ENCODE measurements at places on chromosomes 12 and 14. TPM values are rescaled to one million over a fixed set of nuclear protein-coding genes. Genes with fewer than 3 reads are reported as not detected.

- H3K27ac ChIP-seq = no peak overlapping the region
- no peak overlapping the region for H3K4me3 ChIP-seq
- DNase-seq = no peak
- H3K4me1 ChIP-seq = no peaks in the 10 kb centered on the region
These were observed 286.6 kb upstream of the KITLG start for GRCh38 chr12:88866881-88867280.

- no peak overlapping the region for H3K27ac ChIP-seq
- no peak for DNase-seq
- H3K27me3 ChIP-seq = no peaks in the 10 kb centered on the region
- no peak overlapping the region for H3K4me3 ChIP-seq
- H3K36me3 ChIP-seq = no peaks in the 10 kb centered on the region
- peaks cover 12% of the 10 kb centered on the region for H3K4me1 ChIP-seq
These were observed 18.6 kb upstream of the PLEKHG3 start for GRCh38 chr14:64685371-64686281.

Gene RNASE3
- 2.4 TPM for total RNA-seq

Gene PDZRN4
- total RNA-seq = 0.35 TPM

Gene SERPINA12
- total RNA-seq = not detected

DNA sequence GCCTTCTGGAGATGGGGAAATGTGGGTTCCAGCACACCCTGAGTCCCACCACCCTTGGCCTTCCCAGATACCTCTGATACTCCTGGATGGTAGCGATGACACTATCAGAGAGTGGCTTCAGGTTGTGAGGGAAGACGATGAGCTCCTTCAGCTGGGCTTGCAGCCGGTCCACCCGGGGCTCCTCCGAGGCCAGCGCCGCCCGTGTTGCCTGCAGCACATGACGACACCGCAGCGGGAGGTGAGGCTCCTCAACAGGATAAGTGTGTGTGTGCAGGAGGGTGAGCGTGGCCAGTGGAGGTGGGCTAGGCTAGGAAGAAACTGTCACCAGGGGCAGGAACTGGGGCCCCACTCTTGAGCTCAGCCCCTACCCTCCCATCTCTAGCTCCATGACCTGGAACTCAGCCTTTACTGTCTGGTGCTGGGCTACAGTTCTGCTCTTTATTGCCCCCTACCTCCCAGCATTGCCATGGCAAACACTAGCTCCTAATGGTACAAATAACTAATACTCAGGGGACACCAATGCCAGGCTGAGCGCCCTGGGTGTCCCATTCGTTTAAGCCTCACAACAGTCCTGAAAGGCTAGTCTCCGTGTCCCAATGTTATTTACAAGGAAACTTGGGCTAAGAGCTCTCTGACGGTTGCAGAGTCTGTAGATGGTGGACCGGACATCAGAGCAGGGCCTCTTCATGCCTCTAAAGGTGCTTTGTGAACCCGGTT is 64.1 kb downstream of the SYNE3 start:
- H3K27me3 ChIP-seq = no peaks in the 10 kb centered on the region
- DNase-seq = no peak
- no peak overlapping the region for H3K27ac ChIP-seq
- no peak overlapping the region for H3K4me3 ChIP-seq
- no peaks in the 10 kb centered on the region for H3K4me1 ChIP-seq

Gene SAMD15
- total RNA-seq = 0.84 TPM

DNA sequence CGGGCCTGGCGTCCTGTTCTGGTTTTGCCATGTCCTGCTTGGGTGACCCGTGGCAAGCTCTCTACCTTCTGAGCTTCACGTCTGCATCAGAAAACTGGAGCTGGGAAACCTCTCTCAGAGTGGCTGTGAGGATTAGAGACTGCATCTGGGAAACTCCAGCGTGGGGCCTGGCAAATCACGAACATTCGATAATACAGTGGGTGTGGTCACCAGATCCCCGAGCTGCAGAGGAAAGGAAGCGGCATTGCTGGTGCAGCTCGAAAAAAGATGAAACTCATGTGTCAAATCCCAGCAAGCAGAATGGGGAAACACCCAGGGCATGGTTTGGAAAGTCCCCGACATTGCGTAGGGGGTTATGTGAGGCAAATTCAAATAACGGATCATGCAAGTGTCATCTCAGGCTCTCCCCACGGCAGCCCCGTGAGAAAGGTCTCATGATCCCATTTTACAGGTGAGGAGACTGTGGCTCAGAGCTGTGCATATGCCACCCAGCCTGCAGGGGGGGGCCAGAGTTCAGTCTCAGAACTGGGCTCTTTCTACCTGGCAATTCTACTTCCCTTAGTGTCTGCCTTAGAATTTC is 98.1 kb upstream of the VRK1 start:
- H3K36me3 ChIP-seq = no peaks in the 10 kb centered on the region
- no peak overlapping the region for H3K4me3 ChIP-seq
- H3K27ac ChIP-seq = no peak overlapping the region
- no peak for DNase-seq

DNA sequence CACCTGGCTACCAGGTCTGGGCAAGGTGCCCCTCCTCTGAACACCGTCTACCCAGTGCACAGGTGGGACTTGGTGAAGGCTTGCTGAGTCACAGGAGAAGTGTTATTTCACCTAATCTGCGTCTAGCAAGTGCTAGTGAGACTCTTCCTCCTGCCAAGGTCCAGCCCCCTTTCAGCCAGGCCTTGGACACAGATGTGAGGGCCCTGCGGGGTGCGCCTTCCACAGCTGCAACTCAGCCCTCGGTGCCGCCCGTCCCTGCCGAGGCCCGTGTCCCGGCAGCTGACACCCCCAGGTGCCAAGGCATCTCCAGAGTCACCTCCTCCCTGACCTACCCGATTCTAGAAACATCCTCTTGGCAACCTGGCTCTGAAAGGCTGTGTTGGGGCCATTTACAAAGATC is 55.1 kb downstream of the PRIMA1 start:
- H3K27me3 ChIP-seq = peaks cover 6% of the 10 kb centered on the region
- peak; percentile 59 for DNase-seq
- H3K4me3 ChIP-seq = no peak overlapping the region
- H3K4me1 ChIP-seq = no peaks in the 10 kb centered on the region

DNA sequence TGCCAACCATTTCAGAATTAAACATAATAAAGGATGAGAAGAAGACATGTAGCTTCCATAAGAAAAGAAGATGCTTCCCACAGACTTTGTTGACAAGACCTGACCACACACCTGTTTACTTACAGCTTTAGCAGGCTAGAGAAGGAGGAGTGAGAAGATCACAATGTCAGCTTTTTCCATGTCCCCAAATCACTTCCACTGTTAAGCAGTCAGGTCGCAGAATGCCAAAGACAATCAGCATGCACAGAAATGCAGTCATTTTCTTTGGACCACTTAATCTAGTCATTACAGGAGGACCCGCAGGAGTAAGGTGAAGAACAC is 314.9 kb downstream of the SSPN start:
- H3K27me3 ChIP-seq = no peaks in the 10 kb centered on the region
- no peaks in the 10 kb centered on the region for H3K36me3 ChIP-seq
- H3K27ac ChIP-seq = no peak overlapping the region
- H3K4me1 ChIP-seq = no peaks in the 10 kb centered on the region

- H3K27me3 ChIP-seq = no peaks in the 10 kb centered on the region
- DNase-seq = no peak
- H3K4me1 ChIP-seq = no peaks in the 10 kb centered on the region
- H3K4me3 ChIP-seq = no peak overlapping the region
- H3K27ac ChIP-seq = no peak overlapping the region
These were observed 125.5 kb upstream of the SLC35F4 start for GRCh38 chr14:57991353-57991752.

Gene GPR132
- 23.1 TPM for total RNA-seq

GRCh38 chr14:64906022-64906421 is 8.2 kb upstream of the CHURC1 start:
- no peak overlapping the region for H3K4me3 ChIP-seq
- DNase-seq = no peak

Gene MYO1A
- total RNA-seq = 0.94 TPM

Gene PAH
- not detected for total RNA-seq

GRCh38 chr12:76586764-76587395 is 27.3 kb upstream of the OSBPL8 start:
- no peak for DNase-seq
- H3K36me3 ChIP-seq = no peaks in the 10 kb centered on the region
- H3K27me3 ChIP-seq = no peaks in the 10 kb centered on the region
- H3K4me3 ChIP-seq = no peak overlapping the region
- H3K4me1 ChIP-seq = peaks cover 29% of the 10 kb centered on the region

Gene CARMIL3
- total RNA-seq = 3.2 TPM

DNA sequence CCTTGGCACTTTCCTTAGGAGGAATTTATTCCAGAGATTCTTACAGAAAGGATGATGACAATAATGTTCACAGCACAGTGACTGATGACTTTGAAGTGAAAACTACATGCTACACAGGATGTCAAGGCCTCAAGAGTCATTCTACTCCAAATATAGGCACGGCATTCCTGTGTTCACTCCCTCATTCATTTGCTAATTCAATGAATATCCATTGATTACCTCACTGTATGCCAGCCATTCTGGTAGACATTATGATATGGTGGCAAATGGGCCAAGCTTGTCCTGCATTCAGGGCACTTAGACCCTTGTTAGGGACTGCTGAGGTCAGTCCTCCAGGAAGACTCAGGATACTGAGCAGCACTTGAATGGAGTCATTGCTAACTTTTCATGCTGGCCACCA is 48.0 kb downstream of the FOXN4 start:
- H3K27me3 ChIP-seq = no peaks in the 10 kb centered on the region
- H3K27ac ChIP-seq = no peak overlapping the region
- peaks cover 96% of the 10 kb centered on the region for H3K36me3 ChIP-seq
- DNase-seq = no peak

GRCh38 chr14:75702616-75703261 is 41.7 kb downstream of the TTLL5 start:
- no peak for DNase-seq

Gene CCDC197
- not detected for total RNA-seq

Gene SLC25A21
- 0.33 TPM for total RNA-seq

DNA sequence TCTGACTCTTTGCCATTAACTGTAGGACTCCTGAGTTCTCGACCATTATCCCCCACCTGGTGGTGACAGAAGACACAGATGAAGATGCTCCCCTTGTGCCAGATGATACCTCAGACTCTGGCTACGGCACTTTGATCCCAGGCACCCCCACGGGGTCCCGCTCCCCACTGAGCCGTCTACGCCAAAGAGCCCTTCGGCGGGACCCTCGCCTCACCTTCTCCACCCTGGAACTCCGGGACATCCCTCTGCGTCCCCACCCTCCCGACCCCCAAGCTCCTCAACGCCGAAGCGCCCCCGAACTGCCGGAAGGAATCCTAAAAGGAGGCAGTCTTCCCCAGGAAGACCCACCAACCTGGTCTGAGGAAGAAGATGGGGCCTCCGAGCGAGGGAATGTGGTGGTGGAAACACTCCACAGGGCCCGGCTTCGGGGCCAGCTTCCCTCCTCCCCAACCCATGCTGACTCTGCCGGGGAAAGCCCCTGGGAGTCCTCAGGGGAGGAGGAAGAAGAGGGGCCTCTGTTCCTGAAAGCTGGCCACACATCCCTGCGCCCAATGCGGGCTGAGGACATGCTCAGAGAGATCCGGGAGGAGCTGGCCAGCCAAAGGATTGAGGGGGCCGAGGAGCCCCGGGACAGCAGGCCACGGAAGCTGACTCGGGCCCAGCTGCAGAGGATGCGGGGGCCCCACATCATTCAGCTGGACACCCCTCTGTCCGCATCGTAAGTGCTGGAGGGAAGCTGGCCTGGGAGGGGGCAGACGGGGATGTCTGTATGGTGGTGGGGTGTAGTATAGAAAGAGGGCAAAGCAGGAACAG is 14.4 kb downstream of the TNFRSF1A start:
- H3K27ac ChIP-seq = peak overlapping the region; percentile 36
- H3K4me3 ChIP-seq = no peak overlapping the region
- peaks cover 51% of the 10 kb centered on the region for H3K36me3 ChIP-seq
- no peaks in the 10 kb centered on the region for H3K27me3 ChIP-seq

Gene EXOC3L4
- 2.0 TPM for total RNA-seq

Gene TMEM52B
- not detected for total RNA-seq

Gene DNAJC22
- 1.9 TPM for total RNA-seq

- H3K36me3 ChIP-seq = no peaks in the 10 kb centered on the region
- no peaks in the 10 kb centered on the region for H3K4me1 ChIP-seq
- no peaks in the 10 kb centered on the region for H3K27me3 ChIP-seq
These were observed 408.6 kb upstream of the SYT1 start for GRCh38 chr12:78455991-78456390.

- peaks cover 3% of the 10 kb centered on the region for H3K36me3 ChIP-seq
- no peak overlapping the region for H3K27ac ChIP-seq
- no peak for DNase-seq
- H3K4me3 ChIP-seq = no peak overlapping the region
These were observed 56.5 kb upstream of the KCNH3 start for GRCh38 chr12:49482095-49483051.

- H3K4me3 ChIP-seq = no peak overlapping the region
- H3K27ac ChIP-seq = no peak overlapping the region
- peaks cover 39% of the 10 kb centered on the region for H3K4me1 ChIP-seq
- no peaks in the 10 kb centered on the region for H3K27me3 ChIP-seq
- DNase-seq = no peak
These were observed 15.7 kb downstream of the ANO6 start for GRCh38 chr12:45231515-45232145.

DNA sequence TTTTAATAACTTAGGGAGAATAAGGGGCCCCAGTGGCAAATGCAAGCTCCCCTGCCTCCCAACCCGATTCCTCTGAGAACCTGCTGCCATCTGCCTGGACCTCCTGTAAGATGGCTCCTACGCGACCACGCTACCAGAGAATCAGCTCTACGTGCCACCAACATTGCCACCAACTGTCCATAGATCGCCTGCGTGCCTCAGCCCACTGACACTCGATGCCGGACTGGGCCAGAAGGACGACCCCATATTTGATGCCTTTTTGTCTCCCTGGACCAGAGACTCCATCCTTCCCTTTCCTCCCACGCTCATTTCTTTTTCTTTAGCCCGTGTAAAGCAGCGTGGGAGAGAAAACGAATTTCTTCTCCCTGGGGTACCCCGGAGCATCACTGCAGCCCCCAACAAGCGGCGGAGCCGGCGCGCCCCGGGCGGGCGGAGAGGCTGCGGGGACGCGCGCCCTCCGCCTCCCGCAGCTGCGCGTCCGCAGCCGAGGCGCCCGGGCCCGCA is 565 bp upstream of the KLHL42 start:
- peak; percentile 77 for DNase-seq
- peak overlapping the region; percentile 68 for H3K4me3 ChIP-seq
- H3K27ac ChIP-seq = peak overlapping the region; percentile 89
- no peaks in the 10 kb centered on the region for H3K27me3 ChIP-seq

GRCh38 chr14:23034498-23035302 is at the start of gene PSMB5:
TSS of gene PSMB5 (minus strand) at chr14:23034900. CDS start at chr14:23034881, 19 bp downstream.
- H3K4me1 ChIP-seq = peaks cover 13% of the 10 kb centered on the region
- H3K36me3 ChIP-seq = peaks cover 31% of the 10 kb centered on the region
- H3K27me3 ChIP-seq = no peaks in the 10 kb centered on the region
- H3K27ac ChIP-seq = peak within 1 kb of the TSS; percentile 61
- DNase-seq = peak; percentile 94
- peak within 1 kb of the TSS; percentile 77 for H3K4me3 ChIP-seq

DNA sequence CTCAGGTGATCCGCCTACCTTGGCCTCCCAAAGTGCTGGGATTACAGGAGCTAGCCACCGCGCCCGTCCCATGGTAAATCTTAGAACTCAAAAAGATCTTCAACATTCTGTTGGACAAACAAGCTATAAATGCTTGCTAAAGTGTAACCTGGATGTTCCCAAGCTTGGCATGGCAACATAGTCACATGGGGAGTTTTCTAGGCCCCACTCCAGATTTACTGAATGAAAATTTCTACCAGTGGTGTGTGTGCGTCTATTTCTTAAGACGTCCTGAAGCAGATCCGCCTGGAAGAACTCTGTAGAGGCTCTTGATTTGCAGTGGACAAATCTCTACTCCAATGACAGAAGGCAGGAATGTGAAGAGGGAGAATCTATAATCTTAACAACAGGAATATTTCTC is 59.9 kb downstream of the ZFYVE21 start:
- no peaks in the 10 kb centered on the region for H3K4me1 ChIP-seq
- H3K27ac ChIP-seq = no peak overlapping the region
- DNase-seq = no peak
- H3K36me3 ChIP-seq = peaks cover 13% of the 10 kb centered on the region
